Left renal cortex interstitium (tissue), 4 donors: ENCODE measurements at places on chromosomes 7 and 10.

DNA sequence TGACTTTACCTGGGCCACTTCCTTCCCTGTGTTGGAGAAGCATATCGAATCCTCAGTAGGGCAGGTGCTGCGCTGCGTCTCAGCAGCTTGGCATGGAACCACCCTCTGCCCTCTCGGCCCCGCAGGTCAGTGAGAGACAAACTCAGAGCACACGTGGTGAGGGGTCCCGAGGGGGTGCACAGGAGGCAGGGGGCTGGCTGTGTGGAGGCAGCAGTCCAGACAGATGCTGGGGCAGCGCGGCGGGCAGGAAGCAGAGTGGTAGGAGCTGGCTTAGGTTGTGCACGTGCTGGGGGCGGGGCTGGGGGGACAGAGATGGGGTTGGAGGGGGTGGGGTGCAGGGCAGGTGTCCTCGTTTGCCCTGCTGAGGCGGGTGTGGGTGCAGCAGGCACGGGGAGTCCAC, 33.1 kb downstream of the NUB1 start:
- no peak for DNase-seq

- DNase-seq = no peak
Measured at GRCh38 chr7:74202841-74203556, 6.8 kb upstream of the LAT2 start.

DNA sequence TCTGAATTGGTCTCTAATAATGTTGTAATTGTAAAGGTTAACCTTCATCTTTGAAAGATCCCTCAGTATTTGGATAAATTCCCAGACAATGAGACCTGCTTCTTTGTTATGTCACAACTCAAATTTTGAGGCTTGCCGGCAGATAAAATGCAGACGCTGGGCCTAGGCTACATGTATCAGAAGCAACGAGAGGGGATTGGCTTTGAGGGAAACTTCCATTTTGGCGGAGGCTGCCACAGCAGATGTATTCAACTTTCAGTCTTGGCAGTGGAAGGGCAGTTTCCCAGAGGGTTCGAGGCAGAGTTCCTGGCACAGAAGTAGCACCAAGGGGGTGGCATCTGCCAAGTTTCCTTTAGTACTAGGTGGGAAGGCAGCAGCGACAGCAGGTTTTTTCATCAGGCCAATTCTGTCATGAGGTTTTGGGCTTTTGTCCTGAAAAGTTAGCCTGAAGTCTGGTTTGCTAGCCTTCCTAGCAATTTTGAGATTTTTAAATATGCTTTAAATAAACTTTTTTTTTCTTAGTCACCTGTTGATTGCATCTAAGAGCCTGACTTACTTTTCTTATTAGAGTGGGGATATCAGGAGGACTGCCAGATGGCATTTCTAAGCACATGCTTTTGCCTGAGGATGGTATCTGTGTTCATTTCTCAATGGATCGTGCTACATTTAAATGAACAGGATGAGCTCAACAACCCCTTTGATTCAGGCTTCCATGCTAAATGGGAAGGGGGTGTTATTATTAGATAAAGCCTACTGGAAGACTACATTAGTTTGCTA, 89.5 kb upstream of the FAM3C start:
- no peak for DNase-seq

DNA sequence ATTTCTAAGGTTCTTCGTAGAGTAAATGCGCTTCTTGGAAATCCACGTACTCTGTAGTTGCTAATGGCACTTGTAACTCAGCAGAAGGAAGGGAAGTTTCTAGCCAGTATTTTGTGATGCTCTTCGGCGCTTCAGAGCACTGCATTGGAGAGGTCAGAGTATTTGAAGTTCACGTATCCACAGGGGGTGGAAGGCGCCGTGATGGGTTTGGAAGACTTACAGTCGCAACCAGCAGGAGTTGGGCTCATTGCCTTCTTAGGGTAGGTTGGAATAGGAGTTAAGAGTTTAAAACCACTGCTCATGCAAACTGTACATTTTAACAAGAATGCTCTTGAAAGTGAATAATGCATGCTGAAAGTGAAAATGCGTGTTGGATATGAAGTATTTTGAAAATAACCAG, 49.1 kb downstream of the SHH start:
- no peak for DNase-seq

DNA sequence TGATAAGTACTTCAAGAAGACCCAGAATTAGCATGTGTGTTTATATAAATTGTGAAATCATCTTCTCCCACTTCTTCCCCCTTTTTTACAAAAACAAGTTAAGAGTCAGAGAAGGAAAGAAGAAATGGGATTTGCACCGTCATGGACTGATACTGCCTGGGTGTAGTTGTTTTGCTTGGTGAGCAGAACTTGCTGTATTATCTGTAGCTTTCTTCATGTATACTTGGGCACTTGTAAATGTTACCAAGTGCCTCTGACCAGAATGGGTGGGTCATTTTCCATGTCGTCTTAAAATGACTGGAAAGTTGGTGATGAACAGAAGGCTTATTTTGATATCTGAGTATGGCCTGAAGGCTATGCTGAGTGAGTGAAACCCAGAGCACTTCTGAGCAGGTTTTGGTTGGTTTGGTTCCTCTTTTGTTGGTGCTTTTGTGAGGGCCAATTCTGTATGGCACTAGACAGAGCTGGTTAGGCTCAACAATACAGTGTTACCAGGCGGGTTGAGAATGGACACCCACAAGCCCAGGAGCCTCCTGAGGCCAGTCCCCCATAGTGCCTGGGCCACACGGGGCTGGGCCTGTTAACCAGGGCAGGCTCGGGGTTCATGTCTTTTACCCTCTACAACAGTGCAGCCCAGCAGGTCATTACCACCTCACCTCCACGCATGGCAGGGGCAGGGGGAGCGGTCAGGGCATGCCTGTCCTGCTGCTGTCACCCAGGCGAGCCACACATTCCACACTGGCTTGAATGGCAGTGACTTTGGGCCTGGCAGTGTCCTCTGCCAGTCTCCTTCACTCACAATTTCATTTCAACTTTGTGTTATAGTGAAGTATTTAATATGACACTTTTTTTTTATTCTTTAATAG, 115.1 kb downstream of the CCNY start:
- no peak for DNase-seq

GRCh38 chr7:12898620-12899019, 211.2 kb downstream of the ARL4A start:
- DNase-seq = no peak
